ENCODE measurements at places on chromosomes 2 and 18. TPM values are rescaled to one million over a fixed set of nuclear protein-coding genes. Genes with fewer than 3 reads are reported as not detected.

DNA sequence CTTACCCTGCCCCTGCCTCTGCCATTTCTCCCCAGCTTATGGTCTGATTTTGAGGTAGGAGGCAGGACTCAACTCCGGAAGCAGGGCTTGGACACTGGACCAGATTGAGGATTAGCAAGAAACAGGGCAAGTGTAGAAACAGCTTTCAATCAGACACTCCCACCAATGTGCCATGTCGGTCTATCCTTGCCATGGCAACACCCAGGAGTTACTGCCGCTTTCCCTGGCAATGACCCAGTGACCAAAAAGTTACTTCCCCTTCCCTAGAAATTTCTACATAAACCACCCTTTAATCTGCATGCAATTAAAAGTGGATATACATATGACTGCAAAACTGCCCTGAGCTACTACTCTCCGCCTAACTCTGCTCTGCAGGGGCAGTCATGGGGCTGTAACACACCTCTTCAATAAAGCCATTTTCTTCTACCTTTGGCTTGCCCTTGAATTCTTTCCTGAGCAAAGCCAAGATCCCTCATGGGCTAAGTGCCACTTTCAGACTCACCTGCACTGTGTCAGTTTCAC lies 156.7 kb downstream of the LPIN1 start:
- no peak for DNase-seq

GRCh38 chr2:109208951-109209335 lies 79.9 kb downstream of the SH3RF3 start:
- DNase-seq = no peak

DNA sequence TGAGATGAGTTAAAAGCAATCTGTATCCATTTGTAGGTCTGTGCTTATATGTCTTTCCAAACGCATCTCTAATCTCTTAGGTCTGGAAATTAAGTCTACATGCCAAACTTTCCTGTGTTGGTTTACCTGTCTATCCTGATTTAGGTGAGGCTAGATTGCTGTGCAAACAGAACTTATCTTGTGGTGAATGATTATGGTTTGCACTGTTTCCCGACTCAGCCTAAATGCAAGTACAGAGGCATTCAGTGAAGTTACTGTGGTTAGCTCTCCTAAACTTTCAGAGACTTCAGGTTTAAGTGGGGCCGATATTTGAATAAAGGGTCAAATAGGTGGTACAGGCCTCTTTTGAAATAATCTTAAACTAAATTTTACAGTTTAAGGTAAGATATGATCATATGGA lies 103.5 kb downstream of the ICOS start:
- DNase-seq = no peak

DNA sequence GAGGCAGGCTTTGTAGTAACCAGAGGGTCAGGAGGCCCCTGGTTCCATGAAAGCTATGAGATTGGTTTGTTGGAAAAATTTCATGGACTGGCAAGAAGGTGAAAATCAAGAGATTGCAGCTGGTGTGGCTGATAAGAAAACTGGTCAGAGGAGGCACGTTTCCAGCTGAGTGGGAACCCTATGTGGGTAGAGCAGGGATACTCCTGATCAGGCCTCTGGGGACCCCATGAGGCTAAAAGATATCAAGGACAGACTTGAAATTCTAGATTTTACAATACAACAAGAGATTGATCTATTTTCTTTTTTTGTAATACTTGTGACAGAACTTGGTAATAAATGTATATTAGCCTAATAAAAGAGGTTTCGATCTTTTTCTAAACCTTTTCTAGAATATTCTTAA lies 1615.1 kb downstream of the DPP10 start:
- no peak for DNase-seq

GRCh38 chr2:120395221-120396012 lies 49.5 kb downstream of the INHBB start:
- no peak for DNase-seq

DNER gene
- 5.5 TPM for total RNA-seq

CFAP65 gene
- not detected for total RNA-seq

SMCHD1 gene
- 11.6 TPM for total RNA-seq

RRM2 gene
- total RNA-seq = 14.7 TPM

SKOR2 gene
- not detected for total RNA-seq

DOK6 gene
- 0.09 TPM for total RNA-seq

Measured in Caki2 (cell line).